ENCODE measurements at places on chromosomes 7 and 10.

DNA sequence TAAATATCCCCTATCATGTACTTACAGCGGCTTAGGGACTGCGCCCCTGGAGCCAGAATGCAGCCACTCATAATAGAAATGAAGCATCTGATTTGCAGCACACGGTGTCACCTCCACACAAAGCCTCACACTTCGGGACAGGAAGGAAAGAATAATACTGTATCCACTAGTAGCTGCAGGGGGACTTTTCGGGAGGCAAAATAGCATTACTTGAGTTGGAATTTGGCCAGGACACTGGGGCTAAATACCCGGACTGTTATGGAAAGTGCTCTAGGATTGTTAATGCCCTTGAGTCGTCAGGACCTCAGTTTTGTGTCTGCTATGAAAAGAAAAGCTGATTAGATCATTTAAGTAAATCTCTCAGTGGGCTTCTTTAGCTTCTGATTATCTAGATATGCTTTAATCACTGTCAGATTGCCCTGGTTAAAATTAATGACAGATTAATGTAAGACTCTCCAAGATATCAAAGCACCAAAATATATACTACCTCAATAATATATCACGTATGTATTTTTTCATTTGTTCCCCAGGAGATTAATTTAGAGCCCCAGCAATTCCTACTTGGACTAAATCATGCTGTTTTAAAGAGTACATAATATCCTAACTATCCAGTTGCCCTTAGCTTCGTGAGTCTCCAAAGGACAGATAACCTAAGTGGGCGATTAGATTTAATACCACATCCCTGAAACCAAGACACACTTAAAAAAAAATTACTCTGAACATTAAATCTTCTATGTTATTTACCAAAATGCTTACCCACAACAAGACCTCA, 173.0 kb upstream of the NEBL start:
- no peak for DNase-seq

GRCh38 chr10:1132584-1132983, 76.4 kb downstream of the WDR37 start:
- DNase-seq = no peak

DNA sequence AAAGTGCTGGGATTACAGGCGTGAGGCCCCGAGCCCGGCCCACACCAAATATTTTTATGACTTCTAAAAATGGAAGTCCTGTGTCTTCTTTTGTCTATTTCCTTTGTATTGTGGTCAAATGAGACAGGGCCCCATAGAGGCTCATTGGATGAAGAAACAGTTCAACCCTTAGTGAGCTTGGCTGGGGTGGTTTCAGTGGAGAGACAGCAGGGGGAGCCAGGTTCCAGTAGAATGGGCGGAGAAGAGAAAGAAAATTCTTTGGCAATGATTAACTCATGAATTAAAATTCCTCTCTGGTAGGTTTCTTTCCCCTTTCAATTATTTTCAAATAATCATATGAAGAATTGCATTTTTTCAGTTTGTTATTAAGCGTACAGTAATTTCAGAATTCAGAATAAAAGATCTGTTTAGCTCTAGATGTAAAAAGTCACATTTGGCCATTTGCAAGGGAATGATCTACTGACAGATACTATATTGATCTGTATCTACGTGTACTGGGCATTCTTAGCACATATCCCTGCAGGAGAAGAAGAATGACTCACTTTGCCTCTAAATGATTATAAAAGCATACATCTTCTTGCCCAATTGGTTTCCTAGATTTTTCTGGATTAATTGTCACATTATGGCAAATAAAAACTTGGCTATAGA, 43.2 kb downstream of the PNLIPRP3 start:
- DNase-seq = no peak

GRCh38 chr10:116926426-116926825, 77.1 kb downstream of the ENO4 start:
- no peak for DNase-seq

DNA sequence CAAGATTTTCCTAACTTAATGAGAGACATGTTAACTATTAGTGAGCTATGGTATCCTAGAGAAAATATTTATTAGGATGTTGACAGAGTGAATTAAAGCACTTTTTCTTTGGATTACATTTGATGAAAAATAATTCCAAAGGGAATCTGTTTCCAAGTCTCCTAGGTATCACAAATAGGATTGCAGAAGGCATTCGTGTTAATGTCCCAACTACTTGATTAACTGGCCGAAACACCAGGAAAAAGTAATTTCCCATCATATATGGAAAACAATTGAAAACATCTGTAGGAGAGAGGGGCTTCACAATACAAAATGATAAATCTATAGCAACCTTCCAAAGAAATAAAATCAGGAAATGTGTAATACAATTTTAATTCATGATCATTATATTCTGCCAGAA, 406.7 kb downstream of the PARD3 start:
- no peak for DNase-seq

DNA sequence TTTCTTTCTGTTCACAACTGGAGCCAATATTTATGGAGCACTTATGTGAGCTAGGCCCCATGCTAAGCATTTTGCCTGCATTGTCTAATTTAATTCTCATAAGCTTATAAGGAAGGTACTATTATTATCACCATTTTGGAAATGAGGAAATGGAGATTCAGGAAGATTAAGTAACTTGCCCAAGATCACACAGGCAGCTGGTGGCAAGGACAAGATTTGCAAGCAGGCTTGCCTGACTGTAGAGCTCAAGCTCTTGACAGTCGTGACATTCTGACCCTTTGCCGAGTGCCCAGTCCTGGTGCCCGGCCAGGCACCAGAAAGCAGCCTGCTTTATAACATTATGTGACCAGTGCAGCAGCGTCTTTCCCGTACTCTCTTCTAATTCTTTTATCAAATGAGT, 38.2 kb downstream of the WNT2 start:
- DNase-seq = no peak

DNA sequence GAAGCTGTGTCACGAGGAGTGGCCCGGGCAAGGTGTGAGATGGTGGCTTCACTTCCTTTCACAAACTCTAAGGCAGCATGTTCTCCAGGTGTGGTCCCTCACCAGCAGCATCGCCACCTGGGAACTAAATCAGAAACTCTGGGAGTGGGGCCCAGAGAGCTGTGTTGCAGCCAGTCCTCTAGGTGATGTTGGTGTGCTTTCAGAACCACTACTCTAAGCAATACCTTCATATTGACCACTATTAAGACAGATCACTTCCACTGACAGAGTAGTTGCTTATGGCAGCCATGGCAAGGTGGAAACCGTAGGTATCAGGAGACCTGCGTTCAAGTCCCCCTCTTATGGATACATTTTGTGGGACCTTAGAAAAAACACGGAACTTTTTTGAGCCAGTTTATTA, 495.8 kb upstream of the GALNT17 start:
- DNase-seq = no peak

GRCh38 chr7:13989949-13990305, 461 bp upstream of the ETV1 start:
- no peak for DNase-seq

- no peak for DNase-seq
Observed at GRCh38 chr7:33500703-33501701, 371.6 kb downstream of the BBS9 start.

DNA sequence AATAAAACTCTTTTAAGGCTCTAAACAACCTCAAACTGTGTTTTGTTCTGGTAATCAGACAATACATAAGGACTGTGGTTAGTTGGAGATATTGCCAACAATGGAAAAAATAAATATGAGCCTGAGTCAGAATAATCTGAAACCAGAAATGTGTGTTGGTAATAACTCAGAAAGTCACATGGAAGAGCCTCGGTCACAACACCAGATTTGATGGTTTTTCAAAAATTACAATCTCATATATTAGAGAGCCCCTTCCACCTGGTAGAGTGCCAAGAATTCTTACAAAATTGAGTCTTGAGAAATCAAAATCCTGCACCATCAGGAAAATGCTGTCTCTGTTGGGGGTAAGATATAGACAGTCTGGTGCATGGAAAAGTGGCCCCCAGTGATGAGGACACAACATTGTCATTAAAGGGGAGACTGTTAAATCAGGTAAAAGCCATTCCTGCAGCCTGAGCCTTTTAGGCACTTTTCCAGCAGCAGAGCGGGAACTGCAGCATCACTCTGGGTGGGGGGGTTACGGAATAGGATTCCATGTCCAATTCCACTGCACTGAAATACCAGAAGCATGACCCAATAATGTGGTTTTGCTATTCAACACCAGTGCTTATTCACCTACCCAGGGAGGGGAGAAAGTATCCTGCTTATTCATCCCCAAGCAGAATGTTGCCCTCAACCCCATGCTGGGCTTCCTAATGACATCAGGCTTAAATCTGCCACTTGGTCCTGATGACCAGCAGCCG, 9.5 kb upstream of the ADAM12 start:
- DNase-seq = no peak

- DNase-seq = no peak
Observed at GRCh38 chr7:16918288-16918895, 36.6 kb upstream of the AGR3 start.

DNA sequence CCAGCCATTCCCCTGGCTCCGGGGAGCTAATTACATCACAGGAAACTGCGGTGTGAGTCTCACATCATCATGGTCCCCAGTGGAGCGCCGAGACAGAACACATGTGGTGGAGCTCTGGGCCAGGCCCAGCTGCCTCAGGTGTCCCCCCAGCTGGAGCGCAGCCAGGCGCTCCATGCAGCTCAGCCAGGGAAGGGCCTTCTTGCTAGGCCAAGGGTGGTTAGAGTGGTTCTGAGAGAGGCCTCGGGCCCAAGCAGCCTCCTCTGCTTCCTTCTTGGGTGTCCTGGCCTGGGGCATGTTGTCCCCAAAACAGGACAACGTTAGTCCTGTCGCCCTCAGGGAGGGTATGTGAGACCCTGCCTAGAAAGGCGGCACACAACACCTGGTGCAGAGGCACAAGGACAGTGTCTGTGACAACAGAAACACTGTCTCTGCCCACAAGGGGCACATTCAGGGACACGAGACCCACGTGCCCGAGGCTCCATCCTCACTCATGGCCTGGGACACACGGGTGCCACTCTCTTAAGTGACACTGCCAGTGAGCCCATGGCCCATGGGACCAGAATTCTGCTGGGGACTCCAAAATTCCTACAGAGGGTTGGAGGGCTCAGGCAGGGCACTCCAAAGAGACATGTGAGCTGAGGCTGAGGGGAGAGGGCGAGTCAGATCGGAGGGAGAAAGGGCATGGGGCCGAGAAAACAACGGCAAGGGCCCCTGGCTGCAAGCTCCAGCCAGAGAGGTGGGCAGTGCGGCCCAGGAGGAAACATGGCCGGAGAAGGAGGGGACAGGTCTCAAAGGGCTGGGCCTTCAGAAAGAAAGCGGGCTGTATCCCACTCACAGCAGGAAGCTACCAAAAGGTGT, 37.0 kb upstream of the RET start:
- DNase-seq = no peak

DNA sequence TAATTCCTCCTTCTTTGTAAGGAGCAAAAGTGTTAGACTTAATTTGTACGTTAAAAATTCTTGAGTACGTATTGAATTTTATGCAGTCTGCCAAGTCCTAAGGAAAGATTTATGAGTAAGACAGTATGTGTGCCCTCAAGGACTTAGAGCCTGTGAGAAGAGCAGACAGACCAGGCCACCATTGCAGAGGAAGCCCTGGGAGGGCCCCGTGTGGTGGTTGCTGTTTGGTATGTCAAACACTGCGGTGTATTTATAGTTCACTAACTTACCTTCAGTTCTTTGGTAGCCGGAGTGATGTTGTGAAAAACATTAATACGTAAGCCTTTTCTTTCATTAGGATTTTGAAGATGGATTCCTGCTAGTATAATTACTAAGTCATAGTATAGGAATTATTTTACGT, 82.9 kb downstream of the GALNT11 start:
- DNase-seq = no peak

- no peak for DNase-seq
Observed at GRCh38 chr7:80475383-80475782, 36.5 kb downstream of the GNAT3 start.

- DNase-seq = no peak
Observed at GRCh38 chr10:60950300-60950699, 6.3 kb upstream of the RHOBTB1 start.

DNA sequence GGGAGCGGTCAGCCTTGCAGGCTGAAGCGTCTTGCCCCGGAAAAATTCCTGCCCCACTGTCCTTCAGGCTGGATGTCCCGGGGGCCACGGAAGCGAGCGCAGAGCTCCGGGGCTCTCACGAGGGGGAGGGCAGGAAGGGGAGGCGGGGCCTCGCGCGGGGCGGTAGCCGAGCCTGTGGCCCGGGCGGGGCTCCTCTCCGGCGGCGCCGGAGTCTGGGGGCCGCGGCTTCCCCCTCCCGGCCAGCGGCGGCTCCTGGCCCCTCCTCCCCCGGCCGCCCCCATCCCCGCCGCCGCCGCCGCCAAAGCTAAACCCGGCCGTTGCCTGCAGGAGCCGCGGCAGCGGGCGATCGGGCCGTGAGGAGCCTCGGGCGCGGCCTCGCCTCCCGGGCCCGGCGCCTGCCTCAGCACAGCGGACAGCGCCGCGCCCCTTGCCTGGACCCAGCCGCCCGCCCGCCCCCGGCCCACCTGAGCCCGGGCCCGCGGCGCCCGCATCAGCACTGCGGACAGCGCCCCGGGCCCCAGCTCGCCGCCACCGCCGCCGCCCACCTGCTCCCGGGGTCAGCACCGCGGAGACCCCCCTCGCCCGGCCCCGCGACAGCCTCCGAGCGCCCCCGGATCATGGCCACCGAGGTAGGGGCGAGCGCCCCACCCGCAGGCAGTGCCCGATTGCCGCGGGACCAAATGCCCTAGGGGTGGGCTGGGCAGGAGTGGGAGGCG, at the start of gene GOLGA7B:
Gene GOLGA7B (plus strand): TSS at position 157 of the 716 bp plus-strand sequence. CDS start 461 bp downstream, at position 618.
- peak; percentile 18 for DNase-seq

GRCh38 chr7:87452279-87452678, 23.2 kb downstream of the ABCB4 start:
- no peak for DNase-seq

DNA sequence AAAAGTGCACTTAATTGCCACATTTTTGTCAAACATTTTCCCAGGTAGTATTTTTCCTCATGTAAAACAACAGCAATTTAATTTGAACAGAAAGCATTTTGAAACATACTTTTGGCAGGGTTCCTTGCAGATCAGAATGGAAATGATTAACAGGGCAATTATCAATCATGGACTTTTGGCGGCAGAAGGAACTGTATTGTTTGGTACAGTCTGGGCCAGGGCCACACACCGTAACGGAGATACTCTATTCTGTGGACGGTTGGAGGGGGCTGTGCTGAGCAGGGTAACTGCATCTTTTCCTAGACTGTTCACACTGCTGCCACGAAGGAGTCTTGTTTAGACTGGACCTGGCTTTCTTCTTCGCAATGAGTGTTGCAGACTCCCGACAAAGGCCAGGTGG, 62.3 kb downstream of the EGFR start:
- DNase-seq = no peak

DNA sequence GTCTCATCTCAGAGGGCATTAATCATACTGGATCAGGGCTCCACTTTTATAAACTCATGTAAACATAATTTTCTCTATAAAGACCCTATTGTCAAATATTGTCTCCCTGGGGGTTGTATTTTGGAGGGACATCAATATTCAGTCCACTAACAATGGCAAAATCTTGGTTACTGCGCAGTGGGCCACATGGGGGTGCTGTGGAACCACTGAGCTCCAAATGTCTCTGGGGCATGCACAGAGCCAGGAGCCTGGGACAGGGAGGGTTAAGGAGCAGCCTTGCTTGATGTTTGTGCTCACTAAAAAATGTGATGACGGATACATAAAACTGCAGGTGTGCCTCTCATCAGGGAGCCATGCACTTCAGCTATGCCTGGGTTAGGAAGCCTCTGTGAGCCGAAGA, 62.1 kb upstream of the PRSS58 start:
- no peak for DNase-seq

- DNase-seq = peak; percentile 29
Observed at GRCh38 chr7:138981332-138982203, at the start of gene KIAA1549. Gene KIAA1549 (minus strand): TSS chr7:138981389. CDS start chr7:138981269, 120 bp downstream.

GRCh38 chr7:43112459-43112940, at the start of gene HECW1:
Gene HECW1 (plus strand): TSS chr7:43112647. CDS start chr7:43243906, 131,259 bp downstream.
- DNase-seq = no peak

GRCh38 chr10:97456034-97456685, 10.2 kb downstream of the ZDHHC16 start:
- DNase-seq = no peak

Data from stimulated activated CD8-positive, alpha-beta memory T cell treated with anti-CD3 and anti-CD28 coated beads, Interleukin-15, amount 100 ng/mL, for 24 hours (primary cell).